ENCODE measurements at places on chromosomes 2 and 18.
A peak's percentile ranks its signal among the peaks of the same experiment; 100 is the strongest.

DNA sequence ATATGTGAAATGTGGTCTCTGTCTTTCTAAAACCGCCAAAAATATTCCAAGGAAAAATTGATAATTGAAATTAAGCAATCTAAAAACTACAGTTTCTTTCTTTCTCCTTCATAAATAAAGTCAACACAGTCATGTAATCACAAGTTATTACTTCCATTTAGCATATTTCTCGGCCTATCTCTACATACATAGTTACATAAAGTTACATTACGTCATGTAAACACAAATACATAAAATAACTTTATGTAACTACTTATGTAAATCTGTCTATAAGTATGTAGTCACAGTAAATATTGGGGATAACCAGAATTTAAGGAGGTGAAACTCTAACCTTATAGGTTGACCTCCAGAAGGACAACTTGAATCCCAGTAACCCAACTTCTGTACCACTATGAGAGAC, 48.5 kb upstream of the PID1 start:
- DNase-seq = no peak

- DNase-seq = peak; percentile 88
Measured at GRCh38 chr18:54828281-54828881, at the start of gene RAB27B. TSS of gene RAB27B (plus strand) at chr18:54828477. CDS start at chr18:54877586, 49,109 bp downstream.

DNA sequence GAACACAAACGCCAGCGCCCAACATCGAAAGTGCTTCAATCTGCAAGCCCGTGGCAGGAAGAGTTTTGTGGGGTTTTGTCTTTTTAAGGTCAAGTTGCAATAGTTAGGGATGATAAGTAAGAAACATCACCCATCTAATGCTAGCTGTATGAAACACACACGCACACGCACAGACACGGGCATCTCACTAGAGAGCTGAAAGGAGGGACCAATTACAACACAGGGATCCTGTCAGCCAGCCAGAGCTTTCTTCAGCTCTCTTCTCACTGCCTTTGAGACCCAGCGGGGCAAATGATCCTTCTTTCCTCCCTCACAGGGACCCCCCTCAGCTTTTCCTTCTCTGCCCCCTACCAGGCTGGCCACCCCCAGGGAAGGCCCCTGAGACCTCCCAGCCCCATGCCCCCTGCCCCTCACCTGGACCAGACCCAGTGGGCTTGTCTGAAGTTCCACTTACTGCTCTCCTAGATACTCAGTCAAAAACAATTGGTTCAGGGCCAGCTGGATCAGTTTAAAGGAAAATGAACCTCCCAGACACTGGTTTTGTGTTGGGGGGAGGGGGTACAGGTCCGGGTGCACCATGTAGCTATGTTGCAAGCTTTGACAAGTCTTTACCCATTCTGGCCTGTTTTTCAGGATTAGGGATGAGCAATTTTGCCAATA, 17.9 kb downstream of the CYP26B1 start:
- peak; percentile 55 for DNase-seq

- no peak for DNase-seq
Measured at GRCh38 chr2:222935688-222936298, 75.0 kb downstream of the ACSL3 start.

GRCh38 chr18:24333084-24333483, 64.5 kb downstream of the OSBPL1A start:
- DNase-seq = no peak

Data from suprapubic skin (tissue), 4 donors.